ENCODE measurements at places on chromosomes 5 and 9.

DNA sequence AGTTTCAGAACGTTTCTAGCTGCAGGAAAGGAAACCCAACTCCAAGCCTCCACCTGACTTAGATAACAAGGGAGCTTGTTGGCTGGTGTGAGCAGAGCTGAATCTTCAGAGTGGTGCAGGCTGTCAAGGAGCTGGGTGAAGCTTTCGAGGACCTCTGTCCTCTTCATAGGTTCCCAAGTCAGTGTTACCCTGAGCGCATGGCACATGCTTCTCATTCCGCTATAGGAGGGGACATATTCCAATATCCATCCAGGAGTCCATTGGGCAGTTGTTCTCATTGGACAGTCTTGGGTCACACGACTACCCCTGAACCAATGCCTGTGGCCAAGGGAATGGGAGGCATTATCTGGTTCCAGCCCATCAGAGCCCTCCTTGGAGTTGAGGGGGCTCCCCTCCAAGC is 50.3 kb downstream of the DUSP1 start:
- no peak for DNase-seq

DNA sequence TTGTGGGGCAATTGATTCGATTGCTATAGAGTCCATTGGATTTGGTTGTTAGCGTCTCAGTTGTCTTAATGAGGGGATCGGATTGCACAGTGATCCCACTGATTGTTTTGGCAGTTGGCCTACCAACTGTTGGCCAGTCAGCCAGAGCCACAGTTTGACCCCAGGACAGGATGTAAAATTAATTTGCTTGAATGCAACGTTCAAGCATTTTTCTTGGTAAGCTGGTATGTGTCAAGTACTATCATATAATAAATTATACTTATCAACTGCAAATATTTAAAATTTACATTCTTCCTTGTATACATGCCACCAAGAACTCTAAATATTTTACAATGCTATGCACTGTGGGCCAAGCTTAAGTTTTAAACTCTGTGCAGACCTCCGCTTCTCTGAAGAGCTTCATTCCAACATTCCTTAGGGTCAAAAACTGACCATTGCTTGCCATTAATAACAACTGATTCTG is 80.4 kb upstream of the OSMR start:
- no peak for DNase-seq

DNA sequence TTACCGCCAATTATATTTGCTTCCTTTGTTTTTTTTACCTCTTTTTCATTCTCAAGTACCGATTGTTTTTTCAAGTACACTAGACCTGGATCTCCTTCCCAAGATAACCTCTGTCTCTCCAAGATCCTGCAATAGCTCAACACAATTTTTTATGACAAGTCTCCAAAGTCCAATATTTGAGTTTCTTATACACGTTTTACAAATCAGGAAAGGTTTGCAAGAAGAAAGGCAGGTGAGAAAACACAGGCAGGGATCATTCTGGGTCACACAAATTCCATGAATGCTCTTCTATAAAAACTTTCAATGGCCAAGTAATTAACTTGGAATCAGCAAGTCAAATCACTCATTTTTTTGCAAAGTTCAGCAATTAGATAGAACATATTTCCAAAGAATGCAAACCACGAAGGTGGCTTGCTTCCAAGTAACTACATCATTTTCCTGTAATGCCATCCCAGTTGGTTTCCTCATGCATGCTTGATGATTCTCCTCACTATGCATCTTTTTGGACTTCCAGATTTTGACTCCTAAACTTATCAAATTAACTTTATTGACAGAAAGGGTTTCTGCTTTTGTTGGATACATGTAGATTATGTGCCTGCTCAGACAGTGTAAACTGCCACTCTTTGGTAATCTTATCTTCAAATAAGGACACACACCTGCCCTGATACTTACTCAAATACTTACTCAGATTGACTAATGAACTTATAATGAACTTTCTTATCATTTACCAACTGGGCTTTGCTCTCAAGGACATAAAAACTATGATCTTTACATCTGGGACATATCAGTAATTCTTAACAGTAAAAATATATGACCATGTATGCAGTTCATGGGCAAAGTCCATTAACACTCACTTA is 24.7 kb upstream of the IFNE start:
- no peak for DNase-seq

GRCh38 chr5:80289320-80289719 is 30.5 kb upstream of the SPZ1 start:
- DNase-seq: no peak

- DNase-seq: no peak
Observed at GRCh38 chr5:115306011-115306536, 9.6 kb upstream of the CCDC112 start.

GRCh38 chr5:123708074-123708806 is 196.3 kb downstream of the CSNK1G3 start:
- no peak for DNase-seq

GRCh38 chr9:92276331-92277032 is 17.0 kb downstream of the IARS1 start:
- DNase-seq: no peak

DNA sequence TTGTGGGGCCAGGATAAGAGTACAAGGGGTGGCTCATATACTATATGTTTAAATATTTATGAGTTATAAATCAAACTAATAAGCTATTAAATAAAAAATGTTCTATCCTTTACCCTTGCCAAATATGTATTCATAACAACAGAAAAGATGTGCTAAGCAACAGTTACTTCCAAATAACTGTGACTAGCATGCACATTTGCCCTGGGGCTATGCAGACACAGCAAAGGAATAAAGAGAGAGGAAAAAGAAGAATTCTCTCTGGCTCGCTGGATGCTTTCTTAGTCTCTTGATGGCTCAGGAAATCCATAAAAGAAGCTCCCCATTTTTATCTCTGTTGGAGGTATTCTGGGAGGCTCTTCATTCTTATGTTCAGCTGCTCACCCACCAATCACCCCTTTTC is 182.4 kb upstream of the ATP10B start:
- DNase-seq: no peak

- DNase-seq: no peak
Observed at GRCh38 chr5:18985171-18985758, 1002.7 kb downstream of the CDH18 start.

- DNase-seq: no peak
Observed at GRCh38 chr5:147658293-147658932, 124.1 kb downstream of the JAKMIP2 start.

GRCh38 chr5:76249621-76250020 is 153.5 kb upstream of the IQGAP2 start:
- DNase-seq: no peak

GRCh38 chr5:35294976-35295375 is 64.7 kb upstream of the PRLR start:
- DNase-seq: no peak

- no peak for DNase-seq
Observed at GRCh38 chr9:136079916-136080246, 15.2 kb downstream of the NACC2 start.

- DNase-seq: no peak
Observed at GRCh38 chr5:176533894-176534611, 3.1 kb downstream of the RNF44 start.

GRCh38 chr9:124675261-124676158 is 95.6 kb downstream of the NR6A1 start:
- DNase-seq: peak; percentile 46

- no peak for DNase-seq
Observed at GRCh38 chr5:134833340-134834032, 12.3 kb upstream of the C5orf24 start.

GRCh38 chr5:14035859-14036503 is 91.5 kb upstream of the DNAH5 start:
- DNase-seq: no peak

DNA sequence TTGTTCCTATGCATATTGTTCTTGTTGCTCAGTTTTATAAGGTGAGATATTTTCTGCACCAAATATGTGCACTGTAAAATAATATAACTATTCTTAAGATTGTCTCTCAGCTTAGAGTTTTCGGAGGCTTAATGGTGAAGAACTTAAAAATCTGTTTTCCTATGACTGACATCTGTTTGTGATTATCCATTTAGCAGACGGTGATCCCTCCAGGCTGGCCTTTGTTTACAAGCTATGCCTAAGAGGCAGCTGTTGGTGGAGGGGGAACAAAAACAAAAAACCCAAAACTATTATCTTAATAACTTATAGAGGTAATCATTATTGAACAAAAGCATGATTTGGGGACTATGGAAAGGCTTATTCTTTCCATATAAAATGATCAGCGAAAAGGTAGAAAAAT is 658 bp downstream of the PDCD1LG2 start:
- no peak for DNase-seq

GRCh38 chr9:135074354-135075233 is 12.9 kb upstream of the OLFM1 start:
- no peak for DNase-seq

- DNase-seq: no peak
Observed at GRCh38 chr5:157766442-157766841, 22.9 kb downstream of the LSM11 start.

GRCh38 chr9:131554843-131555351 is 9.6 kb downstream of the PRRT1B start:
- no peak for DNase-seq

DNA sequence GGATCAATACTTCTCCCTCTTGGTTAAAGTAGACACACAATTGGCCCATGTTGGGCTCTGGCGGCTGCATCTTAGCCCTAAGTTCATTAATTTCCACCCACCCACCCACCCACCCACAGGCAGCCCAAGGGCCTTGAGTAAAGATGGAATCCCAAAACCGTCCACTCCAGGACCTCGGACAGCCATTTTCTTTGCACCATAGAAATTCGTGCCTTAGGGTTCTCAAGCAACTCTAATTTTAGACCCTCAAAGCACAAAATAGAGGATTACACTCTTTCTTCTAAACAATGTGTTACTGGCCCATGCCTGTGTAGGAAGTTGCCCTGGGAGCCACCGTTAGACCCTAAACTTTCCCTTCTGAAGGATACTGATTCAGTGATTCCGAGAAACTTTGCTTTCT is 568.5 kb downstream of the IRX1 start:
- DNase-seq: no peak

GRCh38 chr5:139038613-139039305 is 159.4 kb downstream of the SIL1 start:
- DNase-seq: no peak

GRCh38 chr9:129336601-129337331 is 158.7 kb upstream of the IER5L start:
- no peak for DNase-seq

DNA sequence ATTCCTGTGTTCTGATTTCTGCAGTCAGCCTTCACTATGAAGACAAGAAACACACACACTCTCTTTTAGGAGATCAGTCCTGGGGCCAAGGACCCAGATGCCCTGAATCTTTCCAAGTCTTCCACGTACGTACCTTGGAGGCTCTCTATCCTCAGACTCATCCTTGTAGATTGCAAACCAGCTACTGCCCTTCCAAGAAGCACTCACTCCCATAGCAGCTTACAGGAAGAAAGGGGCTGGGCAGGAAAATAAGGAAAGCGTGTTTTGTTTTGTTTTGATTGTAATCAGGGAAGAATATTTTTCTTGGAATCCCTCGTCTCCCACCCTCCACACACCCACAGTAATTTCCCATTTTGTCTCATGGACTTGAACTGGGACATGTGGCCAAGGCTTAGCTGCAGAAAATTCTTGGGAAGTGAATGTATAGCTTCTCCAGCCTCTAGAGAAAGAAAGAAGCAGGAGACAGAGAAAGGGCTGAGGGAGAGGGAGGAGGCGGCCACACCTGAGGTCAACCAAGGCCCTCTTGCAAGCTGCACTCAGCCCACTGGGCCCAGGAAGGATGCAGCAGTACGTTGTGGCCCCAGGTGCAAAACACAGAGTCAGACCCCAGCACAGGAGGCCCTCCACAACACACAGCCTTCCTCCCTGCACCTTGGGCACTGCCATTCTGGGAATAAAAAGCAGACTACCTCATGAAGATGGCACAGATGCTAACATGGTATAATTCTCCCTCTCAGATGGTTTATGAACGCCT is 29.9 kb downstream of the IRX2 start:
- no peak for DNase-seq

DNA sequence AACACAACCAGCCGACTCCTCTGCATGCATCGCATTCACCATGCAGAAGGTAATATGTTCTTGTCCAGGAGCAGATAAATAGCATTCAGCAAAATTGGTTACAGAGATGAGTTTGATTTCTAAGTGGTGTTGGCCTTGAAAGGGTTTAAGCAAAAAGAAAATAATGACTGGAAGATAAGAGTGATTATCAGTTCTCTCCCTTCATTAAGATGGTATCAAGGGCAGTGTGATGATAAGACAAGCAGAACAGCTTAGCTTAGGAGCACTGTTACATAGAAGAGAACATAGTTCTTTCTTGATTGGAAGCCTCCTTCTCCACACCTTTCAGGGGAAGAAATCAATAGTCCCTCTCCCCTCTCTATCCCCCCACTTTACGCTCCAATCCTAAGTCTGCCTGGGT is 121.5 kb downstream of the GALNT10 start:
- no peak for DNase-seq

DNA sequence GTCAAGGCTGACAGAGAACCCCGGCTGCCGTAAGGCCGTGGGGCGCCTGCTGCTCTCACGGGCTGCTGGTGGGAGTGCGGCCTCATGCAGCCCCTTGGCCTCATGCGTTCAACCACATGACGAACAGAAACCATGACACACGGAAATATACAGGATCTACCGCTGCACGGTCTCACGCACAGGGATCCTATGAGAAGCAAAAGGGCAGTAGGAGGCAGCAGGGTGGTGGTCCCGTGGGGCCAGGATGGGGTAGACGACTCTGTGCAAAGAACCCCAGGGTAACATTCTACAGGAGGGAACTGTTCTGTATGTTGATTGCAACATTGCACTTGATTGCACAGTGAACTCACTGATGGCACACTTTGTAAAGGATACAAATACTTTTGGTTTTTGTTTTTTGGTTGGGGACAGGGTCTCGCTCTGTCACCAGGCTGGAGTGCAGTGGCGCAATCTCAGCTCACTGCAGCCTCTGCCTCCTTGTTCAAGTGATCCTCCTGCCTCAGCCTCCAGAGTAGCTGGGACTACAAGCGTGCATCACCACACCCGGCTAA is 51.6 kb downstream of the NACC2 start:
- no peak for DNase-seq

DNA sequence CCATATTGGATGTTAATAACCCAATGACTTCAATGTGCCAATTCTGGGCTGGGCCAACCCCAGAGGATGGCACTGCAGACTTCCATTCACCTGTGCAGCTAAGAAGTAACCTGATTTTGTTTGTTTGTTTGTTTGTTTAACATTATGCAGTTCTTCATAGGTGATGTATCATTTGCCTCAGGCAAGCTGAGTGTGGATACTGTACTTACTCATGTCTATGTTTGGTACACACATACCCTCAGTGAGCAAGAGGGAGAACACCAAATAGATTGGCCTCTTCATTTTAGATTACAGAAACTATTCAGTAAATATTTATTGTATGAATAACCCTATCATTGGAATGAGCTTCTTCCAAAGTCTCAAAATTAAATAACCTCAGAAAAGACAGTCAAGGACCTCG is 180.2 kb upstream of the SMC2 start:
- no peak for DNase-seq

DNA sequence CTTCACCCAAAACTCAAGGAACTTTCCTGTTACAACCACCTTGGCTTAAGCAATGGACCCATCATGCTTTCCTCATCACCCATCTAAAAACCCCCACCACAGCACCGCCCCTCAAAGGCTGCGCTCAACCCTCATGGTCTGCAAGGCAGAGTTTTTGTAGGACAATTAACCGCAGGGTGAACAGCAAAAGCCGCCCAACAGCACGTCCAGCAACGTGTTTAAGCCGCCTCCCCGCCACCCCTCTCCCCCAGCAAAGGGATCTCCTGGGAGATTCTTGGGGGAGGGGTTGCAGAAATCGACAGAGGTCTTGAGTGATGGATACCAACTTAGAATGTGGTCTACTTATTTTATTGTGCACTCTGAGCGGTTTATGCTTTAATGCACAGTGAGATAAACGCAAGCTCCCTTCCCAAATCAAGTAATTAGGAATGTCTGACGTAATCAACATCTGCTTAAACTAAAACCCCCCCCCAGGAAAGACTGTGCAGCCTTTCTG is 1.9 kb downstream of the ROR2 start:
- DNase-seq: no peak
